ENCODE measurements at places on chromosomes 2 and 18.

DNA sequence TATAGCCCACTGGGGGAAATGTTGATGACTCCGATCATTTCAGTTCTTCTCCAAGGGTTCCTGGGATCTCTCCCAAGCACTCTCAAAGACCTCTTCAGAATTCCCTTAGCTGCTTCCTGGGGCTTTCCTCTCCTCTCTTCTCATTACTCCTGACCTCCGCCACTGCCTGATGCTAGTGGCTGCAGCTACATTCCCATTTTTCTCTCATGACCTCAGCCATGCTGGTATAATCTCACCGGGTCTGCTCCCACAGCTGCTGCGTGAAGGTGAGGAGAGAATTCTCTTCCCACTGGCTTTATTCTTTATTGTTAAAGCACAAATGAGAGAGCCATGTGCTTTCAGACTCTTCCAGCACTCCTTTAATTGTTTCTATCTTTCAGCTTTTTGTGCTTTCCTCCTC is 312.0 kb upstream of the ETAA1 start:
- DNase-seq, result no peak

DNA sequence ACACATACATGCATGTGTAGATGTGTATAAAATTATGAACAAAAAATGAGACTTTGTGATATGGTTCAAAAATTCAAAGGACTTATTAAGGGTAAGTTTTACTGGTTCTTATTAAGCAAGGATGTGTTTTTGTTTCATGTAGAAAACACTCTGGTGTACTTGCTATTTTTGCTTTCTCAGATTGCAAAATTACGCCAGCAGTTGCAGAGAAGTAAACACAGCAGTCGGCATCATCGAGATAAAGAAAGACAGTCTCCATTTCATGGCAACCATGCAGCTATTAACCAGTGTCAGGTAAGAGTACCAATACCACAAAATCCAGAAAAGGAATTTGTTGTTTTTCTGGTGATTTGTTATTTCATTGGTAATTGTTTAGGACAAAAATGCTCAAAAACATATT is 91.3 kb downstream of the FAM117B start:
- DNase-seq, result no peak

DNA sequence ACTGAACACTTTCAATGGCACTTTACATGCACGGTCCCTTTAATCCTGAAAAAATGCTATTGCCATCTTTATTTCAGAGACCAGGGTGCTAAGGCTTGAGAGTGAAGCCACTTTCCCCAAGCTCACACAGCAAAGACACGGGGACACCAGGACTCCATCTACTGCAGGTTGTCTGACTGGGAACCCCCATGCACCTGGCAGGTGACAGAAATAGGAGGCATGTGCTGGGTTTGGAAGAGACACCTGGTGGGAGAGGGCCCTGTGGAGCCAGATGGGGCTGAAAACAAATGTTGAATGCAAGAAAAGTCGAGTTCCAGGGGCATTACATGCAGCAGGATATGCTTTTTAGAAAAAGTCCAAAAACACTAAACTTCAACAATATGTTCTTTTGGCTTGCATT is 5.2 kb upstream of the EHD3 start:
- DNase-seq, result no peak

DNA sequence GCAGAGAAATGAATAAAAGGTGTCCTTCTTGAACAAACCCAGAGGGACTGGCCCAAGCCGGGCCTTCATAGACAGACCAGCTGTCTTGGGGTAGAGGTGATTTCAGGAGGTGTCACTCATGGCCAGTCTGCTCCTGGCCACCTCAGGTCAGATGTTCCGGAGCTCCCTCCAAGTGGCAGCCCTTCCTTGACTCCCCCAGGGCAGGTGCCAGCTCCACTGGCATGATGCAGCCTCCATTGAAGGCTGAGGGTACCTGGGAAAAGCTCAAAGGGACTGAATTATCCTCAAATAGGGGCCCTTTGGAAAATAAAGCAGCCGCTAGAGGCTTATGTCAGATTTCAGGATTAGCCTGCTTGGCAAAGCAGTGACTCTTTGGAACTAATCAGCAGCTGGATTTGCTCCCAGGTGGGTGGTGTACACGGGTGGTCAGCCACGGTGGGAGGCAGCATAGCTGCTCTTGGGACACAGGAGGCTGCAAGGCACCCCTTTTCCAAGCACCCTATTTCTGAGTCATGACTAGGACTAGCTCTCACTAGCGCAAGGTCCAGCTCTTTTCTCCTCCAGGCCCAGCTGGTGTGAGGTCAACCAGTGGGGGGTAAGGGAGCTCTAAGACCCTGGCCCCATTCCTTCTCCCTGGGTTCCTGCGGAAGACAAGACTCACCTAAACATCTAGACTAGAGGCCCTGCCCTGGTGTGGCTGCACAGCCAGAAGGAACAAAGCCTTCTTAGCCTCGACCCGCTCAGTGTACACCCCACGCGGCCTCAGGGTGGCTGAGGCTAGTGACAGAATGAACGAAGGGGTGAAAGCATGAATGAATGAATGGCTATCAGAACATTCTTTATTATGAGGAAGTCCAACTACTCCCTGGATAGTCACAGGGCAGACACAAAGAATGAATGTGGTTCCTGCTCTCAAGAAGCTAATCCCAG is 29.3 kb downstream of the HS1BP3 start:
- no peak for DNase-seq

DNA sequence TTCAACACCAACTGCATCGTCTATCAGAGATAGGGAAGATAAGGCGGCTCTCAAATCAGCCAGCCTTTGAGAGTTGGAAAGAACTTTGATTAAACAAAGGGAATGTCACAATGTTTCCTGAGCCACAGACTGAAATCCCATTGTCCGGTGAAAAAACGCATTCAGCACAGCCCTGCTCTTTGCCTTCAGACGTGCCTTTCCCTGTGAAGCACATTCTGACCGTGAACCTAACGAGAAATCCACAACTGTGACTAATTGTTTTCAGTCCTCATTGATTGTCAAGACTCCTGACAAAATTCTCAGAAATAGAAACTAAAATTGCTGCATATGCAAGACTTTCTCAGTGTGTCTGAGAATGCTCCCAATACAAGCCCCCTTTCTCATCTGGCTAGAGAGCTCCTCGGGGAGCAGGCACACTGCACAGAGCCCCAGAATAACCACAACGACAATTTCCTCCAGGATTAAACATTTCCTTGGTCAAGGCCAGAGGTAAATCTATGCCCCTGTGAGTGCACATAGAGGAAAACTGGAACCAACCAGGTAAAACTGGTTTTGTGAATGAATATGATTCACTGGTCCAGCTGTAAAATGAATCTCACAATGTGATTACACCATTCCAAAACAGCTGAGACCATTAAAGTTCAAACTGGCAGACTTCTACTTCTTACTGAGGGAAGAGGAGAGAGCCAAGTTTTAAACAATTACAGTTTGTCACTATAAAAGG is 561.9 kb upstream of the ID2 start:
- no peak for DNase-seq

All from DMS 273 treated with DMSO at 0.1 percent for 48 hours (cell line).